ENCODE measurements at places on chromosomes 11 and 22.

- DNase-seq: no peak
Observed at GRCh38 chr11:87493516-87493915, 455.8 kb downstream of the TMEM135 start.

- no peak for DNase-seq
Observed at GRCh38 chr11:728901-729491, 18.3 kb upstream of the TALDO1 start.

DNA sequence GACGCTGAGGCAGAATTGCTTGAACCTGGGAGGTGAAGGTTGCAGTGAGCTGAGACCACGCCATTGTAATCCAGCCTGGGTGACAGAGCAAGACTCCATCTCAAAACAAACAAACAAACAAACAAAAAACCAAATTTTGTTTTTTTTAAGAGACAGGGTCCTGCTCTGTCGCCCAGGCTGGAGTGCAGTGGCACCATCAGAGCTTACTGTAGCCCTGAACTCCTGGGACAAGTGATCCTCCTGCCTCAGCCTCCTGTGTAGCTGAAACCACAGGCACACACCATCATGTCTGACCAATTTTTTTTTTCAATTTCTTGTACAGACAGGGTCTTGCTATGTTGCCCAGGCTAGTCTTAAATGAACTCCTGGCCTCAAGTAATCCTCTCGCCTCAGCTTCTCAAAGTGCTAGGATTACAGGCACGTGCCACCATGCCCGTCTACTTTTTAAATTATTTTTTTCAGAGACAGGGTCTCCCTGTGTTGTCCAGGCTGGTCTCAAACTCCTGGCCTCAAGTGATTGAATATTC is 13.2 kb upstream of the PPM1F start:
- no peak for DNase-seq

DNA sequence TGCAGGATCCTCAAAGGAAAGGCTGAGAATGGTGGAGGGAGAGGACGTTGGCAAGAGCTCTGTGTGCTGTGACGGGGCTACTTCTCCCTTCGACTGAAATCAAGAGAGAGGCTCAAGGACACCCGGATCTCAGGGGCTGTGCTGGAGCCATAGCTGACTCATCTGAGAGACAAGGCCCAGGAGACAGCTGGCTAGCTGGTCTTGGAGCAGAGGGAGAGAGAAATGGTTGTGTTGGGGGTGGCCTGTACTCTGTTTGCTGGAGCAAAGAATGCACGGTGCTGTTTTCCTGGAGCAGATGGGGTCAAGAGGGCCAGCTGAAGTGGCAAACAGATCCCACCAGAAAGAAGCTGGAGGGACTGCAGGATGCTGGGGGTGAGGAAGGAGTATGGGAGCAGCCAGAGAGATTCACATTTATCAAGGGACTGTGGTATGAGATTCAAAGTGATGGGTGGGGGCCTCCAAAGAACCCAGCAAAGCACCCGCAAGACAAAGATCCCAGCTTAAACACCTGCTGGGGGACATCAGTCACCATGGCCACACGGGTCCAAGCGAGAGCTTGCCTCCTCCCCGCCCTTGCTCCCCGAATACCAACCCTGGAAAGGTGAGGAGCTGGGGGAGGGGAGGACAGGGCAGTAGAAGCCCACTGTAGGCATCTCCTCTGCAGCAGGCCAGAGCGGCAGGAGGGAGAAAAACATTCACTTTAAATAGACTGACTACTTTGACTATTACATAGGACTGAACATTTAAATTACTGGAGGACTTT is 40.8 kb downstream of the MAP6 start:
- no peak for DNase-seq
